ENCODE measurements at places on chromosomes 1 and 21. TPM values are rescaled to one million over a fixed set of nuclear protein-coding genes. Genes with fewer than 3 reads are reported as not detected.

CTTNBP2NL gene
- 2.3 TPM for total RNA-seq

GPR61 gene
- 0.39 TPM for total RNA-seq

ZNF683 gene
- total RNA-seq: 2.7 TPM

PTGFRN gene
- 6.5 TPM for total RNA-seq

TNFRSF9 gene
- 279 TPM for total RNA-seq

CFAP74 gene
- total RNA-seq: not detected

NMNAT2 gene
- not detected for total RNA-seq

DNA sequence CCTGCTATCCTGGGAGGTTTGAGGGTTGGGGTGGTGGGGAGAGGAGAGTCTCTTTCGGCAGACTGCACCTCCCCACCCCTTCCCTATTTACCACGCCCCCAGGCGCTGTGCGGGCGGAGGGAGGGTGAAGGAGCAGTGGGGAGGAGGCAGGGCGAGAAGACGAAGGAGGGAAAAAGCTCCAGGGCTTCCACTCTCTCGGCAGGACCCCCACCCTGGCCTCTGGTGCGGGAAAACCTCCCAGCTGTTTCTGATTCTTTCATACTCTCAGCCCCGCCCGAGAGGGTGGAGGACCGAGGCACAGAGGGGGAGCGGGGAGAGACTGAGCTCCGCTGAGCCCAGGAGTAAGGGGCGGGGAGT lies 866 bp upstream of the WNT2B start:
- DNase-seq: peak; percentile 10
- peak overlapping the region; percentile 22 for H3K27ac ChIP-seq

DNA sequence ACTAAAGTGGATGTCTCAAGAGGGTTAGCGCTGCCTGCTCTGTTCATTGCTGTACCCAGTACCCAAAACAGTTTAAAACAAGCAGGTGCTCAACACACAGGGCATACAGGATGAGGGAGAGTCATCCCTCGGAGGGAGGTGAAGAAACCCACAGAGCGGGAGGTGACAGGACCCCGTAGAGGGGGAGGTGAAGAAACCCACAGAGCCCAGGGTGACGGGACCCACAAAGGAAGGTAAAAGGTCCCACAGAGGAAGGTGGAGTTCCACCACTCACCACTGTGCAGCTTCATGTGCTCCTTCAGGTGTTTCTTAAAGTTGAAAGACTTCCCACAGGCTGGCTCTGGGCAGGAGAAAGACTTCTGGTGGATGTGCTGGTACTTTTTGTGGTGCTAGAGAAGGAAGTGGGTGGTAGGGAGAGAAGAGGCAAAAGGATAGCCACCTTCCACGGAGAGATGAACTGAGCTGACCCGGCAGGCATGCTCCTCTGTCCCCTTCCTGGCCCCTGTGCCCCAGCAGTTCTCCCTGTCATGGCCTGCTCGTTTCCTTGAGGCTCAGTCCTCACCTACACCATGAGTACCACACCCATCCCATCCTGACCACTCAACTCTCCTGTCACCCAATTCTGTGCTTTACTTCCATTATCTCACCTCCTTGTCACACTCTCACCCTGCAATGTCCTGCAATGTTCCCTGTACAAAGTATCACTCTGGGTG lies 5.1 kb downstream of the ZNF692 start:
- DNase-seq: peak; percentile 78
- H3K4me1 ChIP-seq: peaks cover 56% of the 10 kb centered on the region
- peaks cover 3% of the 10 kb centered on the region for H3K36me3 ChIP-seq
- no peaks in the 10 kb centered on the region for H3K27me3 ChIP-seq
- H3K4me3 ChIP-seq: no peak overlapping the region
- no peak overlapping the region for H3K27ac ChIP-seq

DNA sequence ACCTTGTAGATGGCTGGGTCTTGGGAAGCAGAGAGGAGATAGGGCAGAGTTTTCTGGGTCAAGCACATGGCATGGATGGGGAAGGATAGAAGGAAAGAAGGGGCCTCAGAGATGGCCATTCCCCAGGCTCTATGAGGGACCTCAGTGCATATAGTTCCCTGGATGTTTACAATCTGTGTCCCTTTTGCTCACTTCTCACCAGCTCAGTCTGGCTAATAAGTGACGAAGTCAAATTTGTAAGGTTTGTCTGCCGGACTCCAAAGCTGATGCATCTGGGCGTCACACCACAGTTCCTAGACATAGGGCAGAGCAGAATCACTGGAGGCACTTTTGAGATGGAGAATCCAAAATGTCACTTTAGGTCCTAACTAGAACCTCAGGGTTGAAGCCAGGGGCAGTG lies 416.4 kb upstream of the PROX1 start:
- no peaks in the 10 kb centered on the region for H3K36me3 ChIP-seq
- H3K4me3 ChIP-seq: no peak overlapping the region
- H3K27me3 ChIP-seq: no peaks in the 10 kb centered on the region
- no peaks in the 10 kb centered on the region for H3K4me1 ChIP-seq
- H3K27ac ChIP-seq: no peak overlapping the region

GRCh38 chr1:228453614-228454013 lies 33.6 kb upstream of the RNF187 start:
- H3K27ac ChIP-seq: no peak overlapping the region
- no peak for DNase-seq
- H3K4me1 ChIP-seq: peaks cover 26% of the 10 kb centered on the region
- no peaks in the 10 kb centered on the region for H3K36me3 ChIP-seq

DNA sequence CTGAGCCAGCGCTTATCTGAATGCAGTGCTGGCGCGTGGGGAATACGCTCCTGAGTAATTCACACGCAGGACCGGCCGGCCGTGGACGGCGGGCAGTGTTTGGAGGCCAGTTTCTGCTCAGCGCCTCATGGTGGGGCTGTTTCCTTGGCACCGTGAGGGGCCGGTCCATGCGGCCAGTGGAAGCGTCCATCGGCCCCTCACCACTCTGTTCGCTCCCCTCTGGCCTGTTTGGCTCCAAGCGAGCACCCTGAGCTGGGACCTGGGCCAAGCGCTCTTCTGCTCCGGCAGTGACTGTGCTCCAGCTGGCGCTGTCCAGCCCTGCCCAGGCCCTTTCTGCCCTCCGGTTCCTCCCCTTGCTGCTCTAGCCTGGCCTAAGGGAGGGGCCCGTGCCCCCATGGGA lies 16.3 kb upstream of the PLCH2 start:
- H3K36me3 ChIP-seq: no peaks in the 10 kb centered on the region
- H3K27ac ChIP-seq: no peak overlapping the region
- no peaks in the 10 kb centered on the region for H3K4me1 ChIP-seq
- DNase-seq: no peak
- H3K4me3 ChIP-seq: no peak overlapping the region

GRCh38 chr1:207825719-207826556 lies 74.1 kb downstream of the CD46 start:
- peak overlapping the region; percentile 59 for H3K4me3 ChIP-seq
- peak; percentile 84 for DNase-seq
- peaks cover 84% of the 10 kb centered on the region for H3K4me1 ChIP-seq
- peak overlapping the region; percentile 90 for H3K27ac ChIP-seq
- H3K27me3 ChIP-seq: no peaks in the 10 kb centered on the region

- H3K27ac ChIP-seq: no peak overlapping the region
- no peaks in the 10 kb centered on the region for H3K36me3 ChIP-seq
- DNase-seq: no peak
- H3K4me3 ChIP-seq: no peak overlapping the region
- H3K4me1 ChIP-seq: no peaks in the 10 kb centered on the region
- H3K27me3 ChIP-seq: no peaks in the 10 kb centered on the region
These were observed 279.7 kb downstream of the FAM72C start for GRCh38 chr1:143691971-143692529.

All from CD8-positive, alpha-beta memory T cell (primary cell).